ENCODE measurements at places on chromosomes 2 and 18. TPM values are rescaled to one million over a fixed set of nuclear protein-coding genes. Genes with fewer than 3 reads are reported as not detected.

AQP12A gene
- total RNA-seq = not detected

CD8B2 gene
- total RNA-seq = 0.13 TPM

COLEC12 gene
- total RNA-seq = 5.1 TPM

SAG gene
- total RNA-seq = not detected

SETBP1 gene
- 11.0 TPM for total RNA-seq

CYP27C1 gene
- 2.4 TPM for total RNA-seq

CHRND gene
- total RNA-seq = not detected

CHRNG gene
- total RNA-seq = not detected

CRYBA2 gene
- total RNA-seq = not detected

ZCCHC2 gene
- 23.0 TPM for total RNA-seq

IL1B gene
- 0.47 TPM for total RNA-seq

GRCh38 chr2:108267101-108267500 lies 21.6 kb upstream of the SULT1C2 start:
- no peak for DNase-seq

DNA sequence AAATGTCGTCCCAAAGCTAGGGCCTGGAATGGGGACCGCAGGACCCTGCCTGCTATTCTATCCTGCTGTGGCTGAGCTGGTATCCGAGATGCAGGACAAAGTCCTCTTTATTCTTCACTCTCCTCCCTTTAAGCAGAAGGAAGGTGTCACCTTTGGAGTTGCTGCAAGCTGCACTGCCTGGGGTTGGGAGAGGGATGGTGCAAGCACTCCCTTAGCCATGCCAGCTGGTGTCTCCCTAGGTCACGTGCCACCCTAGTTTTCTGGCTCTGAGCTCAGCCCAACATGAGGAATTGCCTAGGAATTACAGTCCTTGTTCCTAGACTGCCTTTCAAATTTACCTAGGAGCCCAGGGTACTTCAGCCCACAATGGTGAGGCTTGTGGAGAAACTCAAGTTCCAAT lies 21.4 kb upstream of the FAM228A start:
- DNase-seq = no peak

DNA sequence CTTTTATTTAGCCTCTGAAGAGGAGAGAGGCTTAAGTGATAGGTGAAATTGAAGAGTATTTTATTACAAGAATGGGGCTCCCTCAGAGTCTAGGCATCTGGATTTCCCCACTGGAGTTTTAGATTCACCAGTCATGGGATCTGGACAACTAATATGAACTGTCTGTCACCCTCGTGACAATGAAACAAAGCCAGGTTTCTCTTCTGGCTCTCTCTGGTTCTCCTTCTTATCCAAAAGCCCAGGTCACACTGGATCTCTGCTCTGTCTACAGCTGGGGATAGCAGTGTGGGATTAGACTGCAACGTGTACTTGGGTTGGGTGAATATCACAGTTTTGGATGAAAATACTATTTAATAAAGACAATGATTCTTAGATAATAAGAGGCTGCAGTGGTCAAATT lies 31.2 kb downstream of the LHCGR start:
- no peak for DNase-seq

GRCh38 chr18:72697706-72698105 lies 153.6 kb upstream of the CBLN2 start:
- DNase-seq = no peak

DNA sequence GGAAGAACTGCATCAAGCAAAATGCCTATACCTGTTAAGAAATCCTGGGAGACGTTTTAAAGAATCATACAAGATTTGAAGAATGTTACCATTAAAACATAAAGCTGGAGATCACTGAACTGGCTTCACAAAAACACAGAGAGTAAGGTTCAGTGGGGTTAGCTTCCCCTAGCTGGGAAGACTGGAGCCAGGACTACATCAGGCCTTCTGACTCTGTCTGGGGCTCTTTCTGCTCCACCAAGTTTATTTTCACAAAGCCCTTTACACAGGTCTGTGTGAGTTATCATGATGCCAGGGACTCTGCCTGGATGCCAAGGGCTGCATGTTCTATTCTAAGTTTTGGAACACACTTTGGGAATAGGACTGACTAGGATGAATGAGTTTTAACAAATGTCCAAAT lies 47.3 kb upstream of the DNER start:
- no peak for DNase-seq

DNA sequence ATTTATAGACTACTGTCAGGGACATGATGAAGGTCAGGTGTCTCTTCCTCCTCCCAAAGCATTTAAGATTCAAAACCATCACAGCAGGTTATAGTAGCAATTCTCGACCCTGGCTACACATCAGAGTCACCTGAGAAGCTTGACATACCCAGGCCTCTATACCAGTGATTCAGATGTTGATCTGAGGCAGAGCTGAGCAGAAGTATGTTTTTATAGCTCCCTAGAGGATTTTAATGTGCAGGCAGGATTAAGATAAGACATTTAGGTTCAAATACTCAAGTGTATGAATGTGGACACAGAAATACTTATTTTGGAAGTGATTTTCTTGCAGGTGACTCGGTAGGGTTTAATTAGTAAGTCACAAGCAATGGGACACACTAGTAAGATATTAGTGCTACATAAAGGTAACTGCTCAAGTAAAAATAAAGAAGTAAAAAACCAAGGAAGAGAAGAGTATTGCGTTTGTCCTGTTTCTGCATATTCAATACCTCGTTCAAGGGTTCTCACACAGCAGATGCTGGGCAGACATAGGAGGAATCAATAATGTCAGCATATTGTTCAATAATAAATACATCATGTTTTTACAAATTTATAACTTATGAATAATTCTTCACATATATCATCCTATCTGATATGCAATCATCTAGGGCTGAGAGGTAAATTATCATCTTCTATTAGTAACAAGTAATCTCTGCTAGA lies 7.0 kb downstream of the GCFC2 start:
- no peak for DNase-seq

- DNase-seq = no peak
Observed at GRCh38 chr2:72292433-72292832, 144.8 kb upstream of the CYP26B1 start.

DNA sequence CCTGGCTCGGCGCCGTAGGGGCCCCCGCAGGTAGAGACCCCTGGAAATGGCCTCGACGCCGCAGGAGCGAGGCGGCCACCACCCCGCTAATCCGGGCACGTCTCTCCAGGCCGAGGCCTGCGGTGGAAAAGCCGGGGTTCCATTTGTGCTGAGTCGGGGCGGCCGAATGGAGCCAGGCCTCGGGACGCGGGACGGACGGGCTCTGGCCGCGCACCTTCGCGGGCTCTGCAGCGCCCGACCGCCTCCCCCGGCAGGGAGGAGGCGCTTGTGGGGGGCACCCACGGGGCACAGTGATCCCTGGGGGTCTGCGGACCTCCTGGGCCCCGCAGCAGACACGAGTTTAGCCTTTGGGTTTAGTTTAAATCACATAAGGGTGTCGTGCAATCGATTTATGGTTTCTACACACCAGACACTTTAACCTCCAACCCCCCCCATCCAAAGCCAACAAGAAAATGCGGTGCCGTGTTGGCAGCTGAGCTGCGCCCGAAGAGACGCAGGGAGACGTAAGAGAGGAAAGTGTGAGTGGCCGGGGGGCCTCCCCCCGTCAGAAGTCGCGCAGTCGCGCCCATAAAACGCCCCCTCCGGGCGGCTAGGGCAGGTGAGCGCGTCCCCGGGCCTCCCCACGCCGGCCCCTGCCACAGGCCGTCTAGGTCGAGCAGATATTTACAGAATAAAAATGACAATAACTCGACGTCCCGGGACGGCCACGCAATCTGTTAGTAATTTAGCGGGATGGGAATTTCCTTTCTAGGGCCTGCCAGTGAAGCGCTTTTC lies 1.0 kb upstream of the NFATC1 start:
- no peak for DNase-seq

DNA sequence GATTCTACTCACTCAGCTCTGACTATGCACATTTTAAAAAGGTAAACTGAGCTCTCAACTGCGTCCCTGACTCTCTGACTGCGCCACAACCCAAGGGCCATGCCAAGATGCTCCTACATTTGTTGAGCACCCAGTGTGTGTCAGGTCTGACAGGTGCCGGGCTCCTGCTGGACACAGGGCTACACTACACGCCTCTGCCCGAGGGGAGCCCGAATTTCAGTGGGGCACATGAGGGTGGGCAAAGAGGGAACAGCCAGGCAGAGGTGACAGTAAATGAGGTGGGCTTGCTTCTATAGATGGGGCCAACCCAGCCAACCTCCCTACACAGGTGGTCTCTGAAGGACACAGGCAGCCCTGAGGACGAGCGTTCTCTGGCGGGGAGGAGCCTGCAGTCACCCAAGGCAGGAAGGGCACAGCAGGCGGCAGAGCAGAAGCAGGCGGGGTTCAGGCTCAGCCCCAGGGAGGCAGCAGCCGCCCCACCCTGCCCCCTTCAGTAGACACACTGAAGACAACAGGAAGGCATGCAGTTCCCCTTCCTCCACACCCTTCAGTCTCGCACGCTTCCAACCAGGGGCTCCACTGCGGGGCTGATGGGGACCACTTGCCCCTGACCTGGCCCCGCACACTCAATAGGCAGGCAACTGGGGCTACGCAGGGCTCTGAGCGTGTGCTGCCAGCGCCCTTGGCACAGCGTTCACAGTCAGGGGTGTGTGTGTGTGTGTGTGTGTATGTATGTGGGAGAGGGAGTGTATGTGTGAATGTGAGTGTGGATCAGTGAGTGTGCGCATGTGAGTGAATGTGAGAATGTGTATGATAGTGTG lies 98.4 kb downstream of the UXS1 start:
- DNase-seq = no peak

GRCh38 chr18:65983750-65984149 lies 232.9 kb downstream of the CDH7 start:
- DNase-seq = no peak

GRCh38 chr2:65164426-65164891 lies 34.6 kb upstream of the RAB1A start:
- no peak for DNase-seq

GRCh38 chr2:177921726-177922125 lies 150.9 kb downstream of the PDE11A start:
- no peak for DNase-seq

- no peak for DNase-seq
Observed at GRCh38 chr2:202100176-202100575, 27.1 kb downstream of the KIAA2012 start.

- DNase-seq = no peak
Observed at GRCh38 chr2:235983016-235983415, 185.2 kb downstream of the GBX2 start.

DNA sequence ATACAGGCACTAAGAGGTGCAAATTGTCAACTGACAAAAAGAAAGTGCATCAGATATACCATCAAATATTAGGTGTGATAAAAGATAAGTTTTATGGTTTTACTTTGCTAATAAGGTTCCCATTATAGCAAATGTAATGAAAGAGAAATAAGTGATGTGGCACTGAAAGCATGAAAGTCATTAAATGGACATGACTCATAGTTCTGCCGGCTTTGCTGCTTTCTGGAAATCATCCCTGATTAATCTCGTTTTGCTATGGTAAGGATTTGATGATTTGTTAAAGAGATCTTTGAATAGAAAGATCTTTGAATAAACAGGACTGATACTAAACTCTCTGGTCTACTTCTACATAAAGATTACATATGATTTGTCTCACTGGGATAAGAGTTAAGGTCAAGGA lies 72.7 kb downstream of the CLIP4 start:
- DNase-seq = no peak

- no peak for DNase-seq
Observed at GRCh38 chr2:9753665-9754531, 89.4 kb upstream of the TAF1B start.

DNA sequence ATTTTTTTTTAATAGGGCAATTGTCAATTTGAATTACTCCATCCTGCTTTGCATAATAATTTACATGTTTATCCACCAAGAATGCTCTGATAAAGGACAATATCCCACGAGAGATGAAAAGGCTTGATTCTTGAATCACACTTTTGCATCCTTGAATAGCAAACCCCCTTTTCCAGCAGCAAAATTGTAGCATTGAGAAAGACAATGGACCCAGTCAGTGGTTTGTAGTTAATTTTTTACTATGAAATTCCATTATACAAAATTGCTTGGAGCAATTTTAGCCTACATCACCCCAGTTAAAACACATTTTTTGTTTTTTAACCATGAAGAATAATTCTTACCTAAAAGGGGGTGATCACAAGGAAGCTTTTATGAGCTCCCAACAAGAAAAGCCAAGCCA lies 255.1 kb downstream of the RND3 start:
- DNase-seq = no peak

- DNase-seq = no peak
Observed at GRCh38 chr2:71422786-71423185, 30.6 kb upstream of the DYSF start.

- no peak for DNase-seq
Observed at GRCh38 chr18:44216169-44216568, 464.5 kb upstream of the SETBP1 start.

DNA sequence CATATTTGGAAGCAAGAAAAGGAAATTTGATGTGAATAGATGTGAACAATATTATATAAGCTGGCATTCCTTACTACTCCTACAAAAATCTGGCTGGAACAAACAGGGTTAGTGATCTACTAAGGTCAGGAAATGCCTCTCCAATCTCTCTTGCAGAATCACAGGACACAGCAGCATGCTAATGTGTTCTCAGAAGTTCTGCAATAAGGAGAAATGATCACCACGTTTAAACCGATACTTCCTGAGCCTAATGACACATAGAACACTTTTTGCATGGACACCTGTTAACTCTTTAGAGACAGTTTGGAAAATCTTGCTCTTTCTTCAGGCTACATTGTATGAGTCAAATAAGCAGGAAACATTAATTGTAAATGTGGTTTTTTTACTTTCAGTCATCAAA lies 89.6 kb upstream of the MAP3K20 start:
- no peak for DNase-seq

DNA sequence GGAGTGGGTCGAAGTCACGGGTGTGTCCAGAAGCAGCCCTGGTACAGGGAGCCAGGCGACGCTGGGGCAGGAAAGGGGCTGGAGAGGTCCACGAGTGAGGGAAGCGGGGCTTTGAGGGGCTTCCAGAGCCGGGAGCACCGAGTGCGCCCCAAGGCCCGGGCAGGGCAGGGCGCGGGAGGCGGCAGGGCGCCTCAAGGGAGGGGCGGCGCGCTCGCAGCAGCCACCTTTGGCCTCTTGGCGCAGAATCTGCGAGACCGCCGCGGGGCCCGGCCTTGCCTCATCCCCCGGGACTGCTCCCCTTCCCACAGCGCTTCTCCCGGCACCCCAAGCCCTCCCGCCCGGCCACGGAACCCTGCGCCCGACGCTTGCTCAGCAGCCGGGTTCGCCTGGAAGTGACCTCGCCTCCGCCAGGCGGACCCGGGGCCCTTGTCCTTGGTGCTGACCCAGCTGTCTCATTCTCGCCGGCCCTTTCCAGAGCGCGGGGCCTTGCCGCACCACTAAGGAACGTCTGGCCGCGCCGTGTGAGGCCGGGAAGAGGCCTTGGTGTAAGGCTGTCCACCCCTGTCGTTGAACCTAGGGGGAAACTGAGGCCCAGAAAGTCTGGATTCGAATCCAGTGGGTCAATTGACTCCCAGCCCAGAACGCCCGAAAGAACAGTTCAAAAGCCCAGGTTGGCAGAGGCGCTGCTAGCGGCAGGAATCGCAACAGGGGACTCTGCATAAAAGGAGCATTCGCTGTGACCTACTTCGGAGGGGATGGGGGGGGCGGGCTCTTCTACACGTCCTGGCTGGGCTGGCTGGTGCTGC lies 584 bp upstream of the DNER start:
- DNase-seq = no peak

GRCh38 chr2:11870584-11870983 lies 124.2 kb downstream of the LPIN1 start:
- peak; percentile 40 for DNase-seq
